ENCODE measurements at places on chromosomes 7 and 10.

- DNase-seq = no peak
Measured at GRCh38 chr7:56046721-56047445, 4.4 kb downstream of the PSPH start.

- no peak for DNase-seq
Measured at GRCh38 chr10:72011016-72011415, 46.8 kb downstream of the CHST3 start.

DNA sequence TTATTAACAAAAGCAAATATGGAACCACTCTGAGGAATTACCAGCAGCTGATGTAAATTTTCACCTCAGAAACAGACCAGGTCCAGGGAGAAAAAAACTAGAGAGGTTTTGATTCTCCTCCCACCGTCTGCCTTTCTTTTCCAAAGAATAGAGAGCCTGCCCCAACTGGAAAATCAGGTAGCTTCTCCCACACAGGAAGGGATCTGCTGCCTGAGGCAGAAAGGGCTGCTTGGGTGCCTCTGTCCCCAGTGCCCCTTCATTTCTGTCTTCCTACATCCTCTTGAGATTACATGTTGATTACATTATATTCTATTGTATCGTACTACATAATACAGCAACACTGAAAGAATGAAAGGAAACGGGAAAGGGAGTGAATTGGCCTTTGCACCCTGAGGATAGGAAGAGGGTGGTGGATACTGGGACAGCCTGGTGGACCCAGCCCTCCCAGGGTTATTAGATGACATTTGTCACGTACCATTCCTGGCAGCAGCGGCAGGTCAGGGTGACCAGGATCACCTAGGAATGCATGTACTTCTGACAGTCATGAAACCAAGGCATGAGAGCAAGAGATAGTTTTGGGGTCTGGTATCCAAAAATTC, 8.9 kb downstream of the ST8SIA6 start:
- DNase-seq = no peak

DNA sequence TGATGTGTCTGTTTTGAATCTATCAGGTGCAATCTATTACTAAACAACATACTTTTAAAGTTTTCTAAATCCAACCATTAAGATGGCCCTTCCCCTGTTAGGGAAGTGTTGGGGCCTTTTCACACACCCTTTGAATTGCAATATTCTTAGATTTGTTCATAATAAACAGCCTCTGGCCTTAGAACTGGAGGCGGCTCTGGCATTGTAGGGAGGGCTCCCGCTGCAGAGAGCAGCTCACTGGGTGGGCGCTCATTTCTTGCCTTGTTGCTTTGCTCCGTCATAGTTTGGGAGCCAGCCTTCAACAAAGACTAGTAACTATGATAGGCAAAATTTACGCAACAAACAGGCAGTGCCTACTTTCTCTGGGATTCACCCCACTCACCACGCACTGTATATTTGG, 4.2 kb upstream of the HOXA10 start:
- DNase-seq = no peak

DNA sequence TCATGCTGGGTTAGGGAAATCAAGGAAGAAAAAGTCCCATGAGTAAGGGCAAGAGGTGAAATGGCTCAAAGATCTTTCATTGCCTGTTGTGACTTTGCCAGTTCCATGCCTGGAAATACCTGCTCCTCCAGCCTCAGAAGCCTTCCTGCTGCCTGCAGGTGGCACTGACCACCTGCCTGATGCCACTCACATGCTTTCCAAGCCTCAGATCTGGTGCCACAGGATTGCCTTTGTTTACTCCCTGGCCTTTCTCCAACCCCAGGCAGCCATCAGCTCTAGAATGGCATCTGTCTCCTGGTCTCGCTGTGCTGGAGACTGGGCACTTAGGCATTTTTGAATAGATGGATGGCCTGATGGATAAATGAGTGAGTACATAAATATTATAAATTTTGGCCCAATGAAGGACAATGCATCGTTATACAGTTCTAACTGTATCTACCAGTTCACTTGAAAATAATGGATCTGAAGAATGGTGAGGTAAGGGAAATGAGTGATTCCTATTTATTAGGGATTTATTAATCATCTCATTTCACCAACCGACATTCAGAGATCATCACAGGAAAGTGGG, 657.2 kb downstream of the INHBA start:
- no peak for DNase-seq

DNA sequence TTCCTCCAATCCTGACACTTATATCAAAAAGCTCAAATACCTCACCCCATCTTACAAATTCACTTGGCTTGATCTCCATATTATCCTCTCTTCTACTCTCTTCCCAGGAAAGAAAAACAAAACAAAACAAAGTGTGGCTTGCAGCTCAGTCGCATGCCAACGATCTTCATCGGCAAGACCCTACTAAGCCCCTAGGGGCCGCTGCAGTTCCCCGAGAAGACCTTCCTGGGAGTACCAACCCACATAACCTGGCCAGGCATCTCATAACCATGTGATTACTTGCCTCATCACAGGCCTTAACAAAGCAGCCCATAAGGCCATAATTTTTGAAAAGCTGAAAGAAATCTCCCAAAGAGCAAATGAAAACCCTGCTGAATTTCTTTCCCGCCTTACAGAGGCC, 103.7 kb downstream of the ZNF92 start:
- no peak for DNase-seq

GRCh38 chr7:34842782-34843181, 184.8 kb downstream of the NPSR1 start:
- no peak for DNase-seq

DNA sequence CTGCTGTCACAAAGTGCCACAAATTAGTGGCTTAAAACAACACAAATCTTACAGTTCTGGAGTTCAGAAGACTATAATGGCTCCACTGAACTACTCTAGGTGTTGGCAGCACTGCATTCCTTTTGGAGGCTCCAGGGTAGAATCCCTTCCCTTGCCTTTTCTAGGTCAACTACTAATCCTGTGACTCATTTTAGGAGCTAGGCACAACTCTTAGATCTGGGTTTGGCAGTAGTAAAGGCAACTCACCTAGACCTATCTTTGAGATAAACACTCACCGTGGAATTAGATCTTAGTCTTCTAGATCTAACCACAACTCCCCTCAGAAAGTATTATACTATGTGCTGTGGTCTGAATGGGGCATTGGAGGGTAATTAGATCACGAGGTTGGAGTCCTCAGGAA, 60.4 kb downstream of the ANKIB1 start:
- no peak for DNase-seq

- DNase-seq = no peak
Measured at GRCh38 chr10:43204042-43204942, 62.6 kb downstream of the RASGEF1A start.

DNA sequence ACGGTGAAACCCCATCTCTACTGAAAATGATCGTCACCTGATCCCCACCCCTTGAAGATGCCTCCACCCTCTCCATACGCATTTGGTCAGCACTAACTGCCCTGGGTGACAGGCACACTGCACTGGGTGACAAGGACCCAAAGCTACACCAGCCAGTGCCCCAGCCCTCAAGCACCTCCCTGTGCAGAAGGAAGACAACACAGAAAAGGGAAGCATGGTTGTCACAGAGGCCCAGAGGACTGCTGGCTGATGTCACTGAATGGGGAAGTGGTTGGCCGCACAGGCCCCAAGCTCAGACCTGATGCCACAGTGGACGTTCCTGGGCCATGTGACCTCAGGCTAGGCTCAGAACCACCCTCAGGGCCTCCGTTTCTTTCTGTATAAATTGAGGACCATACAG, 4.2 kb upstream of the PILRA start:
- DNase-seq = no peak

DNA sequence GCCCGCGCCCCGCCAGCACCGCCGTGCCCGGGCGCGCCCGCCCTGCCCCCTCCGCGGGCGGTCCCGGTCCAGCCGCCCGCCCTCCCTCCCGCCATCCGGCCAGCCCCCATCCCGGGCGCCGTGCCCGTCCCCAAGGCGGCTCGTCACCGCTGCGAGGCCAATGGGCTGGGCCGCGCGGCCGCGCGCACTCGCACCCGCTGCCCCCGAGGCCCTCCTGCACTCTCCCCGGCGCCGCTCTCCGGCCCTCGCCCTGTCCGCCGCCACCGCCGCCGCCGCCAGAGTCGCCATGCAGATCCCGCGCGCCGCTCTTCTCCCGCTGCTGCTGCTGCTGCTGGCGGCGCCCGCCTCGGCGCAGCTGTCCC, at the start of gene HTRA1:
Gene HTRA1, plus strand, starts transcription at position 187 of the 362 bp plus-strand sequence. Its CDS starts 100 bp downstream, at position 287.
- DNase-seq = no peak

DNA sequence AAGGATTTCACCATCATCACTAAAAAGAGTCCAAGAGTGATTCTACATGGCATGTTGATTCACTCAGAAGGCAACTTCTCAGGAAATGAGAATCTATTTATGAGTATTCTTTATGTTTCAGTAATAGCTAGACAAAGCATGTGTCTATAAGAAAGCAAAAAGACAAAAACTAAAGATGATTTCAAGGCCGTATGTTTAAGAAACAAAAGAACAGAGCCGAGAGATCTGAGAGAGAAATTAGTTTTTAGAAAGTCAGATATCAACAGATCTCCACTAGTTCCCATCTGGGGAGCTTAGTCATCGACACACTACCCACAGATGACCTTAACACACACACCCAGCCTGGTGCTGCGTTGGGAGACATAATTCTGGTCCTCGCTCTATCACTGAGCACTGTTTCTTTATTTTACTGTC, 21.0 kb downstream of the PIP4K2A start:
- DNase-seq = no peak

DNA sequence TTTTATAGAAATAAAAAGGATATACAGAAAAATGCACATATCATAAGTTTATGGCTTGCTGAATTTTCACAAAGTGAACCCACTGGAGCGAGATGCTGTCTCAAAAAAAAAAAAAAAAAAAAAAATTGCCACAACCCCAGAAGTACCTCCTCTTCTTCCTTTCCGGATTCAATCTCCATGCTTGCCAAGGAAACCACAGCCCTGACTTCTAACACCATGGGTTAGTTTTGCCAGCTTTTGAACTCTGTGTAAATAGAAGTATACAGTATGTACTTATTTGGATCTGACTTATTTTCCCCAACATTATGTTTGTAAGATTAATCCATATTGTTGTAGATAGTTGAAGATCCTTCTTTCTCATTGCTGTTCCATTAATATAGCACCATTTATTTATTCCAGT, 40.0 kb downstream of the FANK1 start:
- DNase-seq = no peak

DNA sequence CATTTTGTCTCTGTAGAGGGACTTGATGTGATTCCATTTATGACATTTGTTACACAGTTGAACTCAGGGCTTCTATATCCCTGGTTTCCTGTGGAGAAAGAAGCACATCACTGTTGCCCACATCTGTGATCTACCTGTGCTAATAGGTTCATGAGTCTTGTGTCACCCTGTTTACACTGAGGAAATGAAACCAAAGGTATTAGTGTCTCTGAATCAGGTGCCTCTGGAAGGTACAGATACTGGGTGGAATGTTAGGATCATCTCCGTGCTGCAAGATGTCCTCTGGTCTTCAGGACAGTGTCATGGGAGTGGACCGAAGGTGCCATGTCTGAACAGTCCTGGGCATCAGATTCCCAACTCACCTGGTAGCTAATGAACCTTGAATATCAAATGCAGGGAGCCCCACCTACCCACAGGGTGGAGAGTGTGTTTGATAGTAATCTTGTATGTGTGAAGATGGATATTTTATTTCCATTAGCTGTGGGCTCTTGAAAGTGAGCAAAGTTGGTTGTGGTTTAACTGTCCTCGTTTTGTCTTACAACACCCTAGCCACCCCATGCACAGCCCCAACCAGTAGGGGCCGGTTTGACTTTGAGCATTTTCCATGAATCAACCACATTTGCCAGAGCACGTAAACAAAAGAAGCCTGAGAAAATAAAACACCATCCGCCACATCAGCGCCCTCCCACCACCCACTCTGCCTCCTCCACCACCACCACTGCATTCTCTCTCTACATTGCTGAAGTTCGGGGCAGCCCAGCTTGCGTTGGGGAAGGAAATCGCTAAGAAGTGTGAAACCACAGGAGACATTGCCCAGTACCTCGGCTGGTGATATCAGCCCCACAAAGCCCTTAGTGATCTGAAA, 40.7 kb downstream of the TARP start:
- peak; percentile 58 for DNase-seq

DNA sequence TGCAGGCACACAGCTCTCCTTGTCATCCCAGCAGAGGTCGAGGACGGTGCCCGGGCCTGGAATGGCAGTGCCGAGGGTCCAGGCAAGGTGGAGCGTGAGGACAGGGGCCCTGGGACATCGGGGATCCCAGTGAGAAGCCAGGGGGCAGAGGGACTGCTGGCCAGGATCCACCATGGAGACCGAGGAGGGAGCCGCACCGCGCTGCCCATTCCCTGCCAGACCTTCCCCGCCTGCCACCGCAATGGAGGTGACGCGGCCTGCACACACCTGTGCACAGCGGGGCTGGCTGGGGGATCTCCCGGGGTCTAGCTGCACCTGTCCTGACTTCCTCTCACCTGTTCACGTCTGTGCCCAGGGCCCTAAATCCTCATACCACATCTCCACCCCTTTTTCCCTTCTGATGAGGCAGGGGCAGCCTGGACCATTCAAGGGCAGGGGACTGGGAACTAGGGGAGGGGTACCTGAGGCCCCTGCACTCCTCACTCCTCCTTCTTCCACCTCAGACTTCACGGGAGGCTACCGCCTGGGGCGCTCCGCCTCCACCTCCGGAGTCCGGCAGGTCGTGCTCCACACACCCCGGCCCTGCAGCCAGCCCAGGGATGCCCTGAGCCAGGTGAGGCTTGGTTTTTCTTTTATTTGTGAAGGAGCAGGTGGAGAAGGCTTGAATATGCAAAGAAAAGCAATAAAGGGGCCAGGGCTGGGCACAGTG, 6.9 kb downstream of the NYAP1 start:
- DNase-seq = no peak

- no peak for DNase-seq
Measured at GRCh38 chr7:79236352-79237028, 217.0 kb downstream of the MAGI2 start.

DNA sequence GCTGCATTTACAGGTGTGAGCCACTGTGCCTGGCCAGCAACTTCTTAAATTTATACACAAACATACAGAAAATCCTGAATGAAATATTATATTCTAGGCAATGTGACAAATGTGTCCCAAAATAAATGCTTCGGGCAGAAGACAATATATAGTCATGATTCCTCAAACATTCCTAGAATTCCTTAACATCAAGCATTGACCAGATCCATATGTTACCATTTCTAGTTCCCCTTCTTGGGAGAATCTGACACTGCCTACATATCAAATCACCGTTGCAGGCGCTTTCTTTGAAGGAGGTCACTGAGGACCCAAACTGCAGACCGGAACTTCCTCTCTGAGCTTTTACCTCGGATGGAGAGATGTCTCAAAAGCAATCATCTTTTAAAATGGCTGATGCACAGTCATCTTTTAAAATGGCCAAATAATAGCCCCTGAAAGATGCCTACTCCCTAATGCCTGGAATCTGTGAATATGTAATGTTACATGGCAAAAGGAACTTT, 323.5 kb downstream of the PHF14 start:
- DNase-seq = no peak

DNA sequence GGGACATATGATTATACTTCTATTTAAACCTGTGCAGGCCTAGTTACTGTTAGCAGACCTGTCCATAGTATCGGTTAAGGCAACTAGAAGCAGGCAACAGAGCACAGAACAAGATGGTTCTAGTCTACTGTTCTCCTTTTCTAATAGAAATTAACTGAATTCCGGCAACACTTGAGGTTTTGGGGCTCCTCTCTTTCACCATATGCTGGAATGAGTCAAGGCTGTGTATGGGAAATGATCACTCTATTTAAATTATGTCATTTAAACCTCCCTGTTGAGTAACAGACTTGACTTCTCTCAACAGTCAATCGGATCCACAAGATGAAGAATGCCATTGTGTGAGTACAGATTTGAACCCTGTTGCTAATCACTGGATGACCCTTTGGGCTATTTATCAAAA, 6.2 kb upstream of the OTUD1 start:
- no peak for DNase-seq
